Myocyte (in vitro differentiated cells): ENCODE measurements at places on chromosomes 4 and X.

GRCh38 chrX:106564986-106565385, 46.8 kb upstream of the RADX start:
- DNase-seq = no peak

DNA sequence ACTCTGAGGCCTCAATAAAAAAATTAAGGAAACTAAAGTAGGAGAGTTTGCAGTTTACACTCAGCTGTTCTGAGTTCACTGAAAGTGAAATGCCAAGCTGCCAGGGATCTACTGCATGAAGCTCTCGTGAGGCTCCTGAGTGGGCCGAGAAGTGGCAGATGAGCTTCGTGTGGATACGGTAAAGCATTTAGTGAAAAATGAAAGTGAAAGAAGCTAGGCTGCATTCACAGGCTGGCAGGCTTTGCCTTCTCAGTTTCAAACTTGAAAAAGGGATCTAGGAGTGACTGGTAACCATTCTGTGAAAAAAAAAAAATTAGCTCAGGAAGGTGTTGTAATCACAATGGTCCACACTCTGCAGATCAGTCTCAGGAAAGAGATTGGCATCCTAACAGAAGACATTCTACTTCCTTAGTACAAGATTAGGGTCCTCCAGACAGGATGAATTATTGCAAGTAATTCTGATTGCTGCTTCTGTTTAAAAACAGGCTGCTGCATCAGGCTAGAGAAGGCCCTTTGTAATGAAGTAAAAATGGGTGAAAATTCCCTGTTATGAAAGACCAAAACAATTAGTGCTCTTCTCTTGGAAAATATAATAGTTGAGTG, 679.9 kb downstream of the RPA4 start:
- peak; percentile 50 for DNase-seq

GRCh38 chrX:13404364-13404763, 84.5 kb upstream of the ATXN3L start:
- no peak for DNase-seq

DNA sequence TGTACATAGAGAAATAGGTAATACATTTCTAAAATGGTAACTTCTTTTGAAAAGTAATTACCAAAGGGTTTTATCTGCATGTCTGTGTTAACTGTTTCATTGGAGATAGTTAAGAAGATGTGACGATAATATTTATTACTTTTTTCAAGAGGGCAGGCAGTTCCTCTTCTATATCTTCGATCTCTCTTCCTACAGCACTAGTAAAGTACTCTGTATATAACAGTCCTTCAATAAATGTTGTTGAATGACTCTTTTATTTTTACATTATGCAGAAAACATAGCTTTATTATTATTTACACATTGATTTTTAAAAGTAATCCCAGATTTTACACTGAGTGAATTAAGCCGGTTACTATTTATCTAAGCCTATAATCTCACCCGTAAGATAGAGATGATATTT, 51.8 kb downstream of the TMPRSS11E start:
- no peak for DNase-seq

GRCh38 chr4:6625256-6625655, 15.2 kb upstream of the MRFAP1 start:
- DNase-seq = no peak

DNA sequence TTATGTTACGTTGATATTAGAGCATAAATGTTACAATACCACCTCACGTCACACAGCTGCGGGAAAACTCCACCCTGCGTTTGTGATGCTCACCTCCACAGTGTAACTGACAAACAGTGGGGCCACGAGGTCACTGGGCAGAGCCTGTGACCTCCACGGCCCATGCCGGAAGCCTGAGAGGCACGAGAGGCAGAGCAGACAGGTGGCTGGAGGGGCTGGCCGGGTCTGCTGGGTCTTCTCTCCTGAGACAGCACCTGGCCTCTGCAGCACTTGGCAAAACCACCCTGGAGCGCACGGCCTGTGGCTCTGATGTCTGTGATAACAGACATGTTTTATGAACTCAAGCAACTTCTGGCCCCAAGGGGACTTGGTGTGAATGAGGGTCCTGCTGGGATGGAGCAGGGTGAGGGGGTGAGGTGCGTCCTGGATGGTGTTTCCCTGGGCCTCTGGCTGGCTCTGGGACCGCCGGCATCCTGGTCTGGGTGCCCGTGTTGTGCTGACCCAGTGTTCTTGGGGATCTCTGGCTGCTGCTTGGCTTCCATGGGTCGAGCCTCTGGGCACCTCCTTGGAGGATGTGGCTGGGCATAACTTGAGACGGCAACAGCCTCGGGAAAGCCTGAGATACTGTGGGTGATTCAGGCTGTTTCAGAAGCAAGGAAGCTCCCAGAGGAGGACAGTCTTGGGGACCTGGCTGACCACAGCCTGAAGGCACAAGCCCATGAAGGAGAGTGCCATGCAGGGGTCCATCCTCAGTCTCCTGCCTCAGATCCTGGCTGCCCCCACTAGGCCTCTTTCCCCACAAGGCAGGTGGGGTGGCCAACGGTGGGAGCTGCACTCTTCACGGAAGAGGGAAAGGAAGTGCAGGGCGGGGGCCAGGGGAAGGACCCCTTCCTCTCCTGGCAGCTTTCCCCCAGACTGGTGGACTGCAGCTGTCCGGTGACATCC, 19.7 kb downstream of the RNF212 start:
- no peak for DNase-seq

- DNase-seq = no peak
These were observed 75.7 kb downstream of the AGTR2 start for GRCh38 chrX:116246261-116246660.

- no peak for DNase-seq
These were observed 2.9 kb upstream of the GUF1 start for GRCh38 chr4:44675366-44675765.

- DNase-seq = no peak
These were observed 1.5 kb downstream of the MND1 start for GRCh38 chr4:153346031-153346430.

DNA sequence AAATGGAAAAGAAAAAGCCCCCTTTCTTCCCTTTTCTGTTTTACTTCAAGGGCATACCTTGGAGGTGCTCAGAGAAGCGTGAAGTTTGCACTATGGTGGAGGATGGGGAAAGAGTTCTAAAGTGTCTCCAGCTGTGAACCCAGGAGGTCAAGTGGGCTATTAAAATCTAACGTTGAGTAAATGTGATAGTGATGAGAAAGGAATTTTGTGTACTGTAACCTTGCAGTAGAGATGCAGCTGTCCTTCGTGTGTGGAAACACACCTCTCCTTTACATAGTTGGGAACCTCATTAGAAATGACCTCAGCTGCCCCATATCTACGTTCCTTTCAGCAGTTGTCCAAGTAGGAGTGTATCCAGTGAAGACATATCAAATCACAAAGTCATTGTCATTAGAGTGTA, 26.5 kb downstream of the ADH5 start:
- peak; percentile 85 for DNase-seq

DNA sequence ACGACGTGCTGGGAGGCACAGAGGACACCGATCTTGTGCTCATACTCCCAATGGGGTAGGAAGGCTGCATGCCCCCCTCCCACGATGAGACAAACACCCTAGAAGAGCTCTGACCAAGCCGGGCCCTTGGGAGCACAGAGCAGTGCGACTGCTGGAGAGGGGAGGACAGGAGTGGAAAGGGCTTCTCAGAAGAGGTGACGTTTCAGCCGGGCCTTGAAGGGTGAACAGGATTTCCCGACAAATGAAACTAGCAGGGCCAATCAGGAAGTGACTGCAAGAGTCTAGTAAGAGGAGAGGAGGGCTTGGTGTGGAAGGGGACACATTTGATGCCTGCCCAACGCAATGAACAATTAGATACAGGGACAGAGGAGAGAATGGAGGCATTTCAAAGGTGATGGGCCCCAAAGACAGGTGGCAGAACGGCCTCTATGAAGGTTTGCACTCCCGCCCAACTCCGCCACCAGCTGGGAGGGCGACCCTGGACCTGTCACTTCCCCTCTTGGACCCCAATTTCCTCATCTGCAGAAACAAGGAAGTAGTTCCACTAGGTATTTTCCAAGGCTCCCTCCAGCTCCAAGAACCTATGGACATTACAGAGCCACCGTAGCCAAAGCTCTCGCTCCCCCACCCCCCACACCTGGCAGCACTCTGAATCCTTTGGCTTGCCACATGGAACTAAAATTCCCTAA, 3.9 kb downstream of the HCFC1 start:
- no peak for DNase-seq

DNA sequence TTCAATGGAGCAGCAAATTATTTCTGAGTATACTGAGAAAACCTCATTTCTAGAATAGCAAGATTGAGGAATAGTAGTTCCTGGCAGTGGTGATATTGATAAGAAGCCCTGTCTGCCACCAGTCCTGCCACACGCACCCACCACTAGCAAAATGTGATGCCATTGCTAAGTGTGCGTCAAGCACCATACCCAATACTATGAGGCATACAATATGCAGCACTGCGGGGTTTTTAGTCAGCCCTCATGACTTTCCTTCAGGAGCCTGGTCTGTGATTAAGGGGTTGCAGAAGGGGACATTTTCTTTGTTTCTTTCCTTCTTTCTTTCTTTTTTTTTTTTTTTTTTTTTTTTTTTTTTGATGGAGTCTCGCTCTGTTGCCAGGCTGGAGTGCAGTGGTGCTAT, 128.7 kb upstream of the USP38 start:
- DNase-seq = no peak

DNA sequence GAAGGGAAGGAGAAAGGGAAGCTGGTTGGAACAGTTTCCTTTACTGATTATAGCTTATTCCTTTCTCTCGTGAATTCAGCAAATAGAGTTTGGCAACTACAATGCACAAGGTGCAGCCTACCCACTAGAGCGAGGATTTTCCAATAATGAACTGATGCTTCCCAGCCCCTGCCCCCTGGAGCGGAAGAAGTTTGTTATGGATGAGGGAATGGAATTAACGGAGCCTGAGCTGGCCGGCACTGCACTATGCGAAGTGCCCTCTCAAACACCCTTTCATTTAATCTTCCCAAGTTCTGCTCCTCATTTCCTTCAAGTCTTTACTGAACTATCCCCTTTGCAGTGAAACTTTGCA, 42.5 kb upstream of the CBR4 start:
- no peak for DNase-seq

DNA sequence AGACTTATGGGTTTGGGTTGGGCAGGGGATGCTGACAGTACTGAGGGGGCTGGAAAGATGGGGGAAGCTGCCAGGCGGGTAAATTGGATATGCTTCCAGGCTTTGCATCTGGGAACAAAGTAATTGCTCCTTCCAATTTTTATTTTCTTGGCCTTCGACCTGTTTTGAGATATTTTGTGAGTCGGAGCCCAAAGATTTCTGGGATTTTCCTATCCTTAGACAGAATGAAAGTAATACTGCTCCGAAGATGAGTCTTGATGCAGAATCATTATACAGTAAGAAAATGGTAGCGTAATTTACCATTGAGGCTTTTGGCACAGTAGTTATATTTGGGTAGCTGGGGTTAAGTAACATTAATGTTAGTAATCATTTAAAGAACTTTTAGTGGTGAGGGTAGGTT, 1.4 kb downstream of the SMARCA5 start:
- DNase-seq = no peak

- no peak for DNase-seq
These were observed 488.1 kb upstream of the ARX start for GRCh38 chrX:25503826-25504225.

DNA sequence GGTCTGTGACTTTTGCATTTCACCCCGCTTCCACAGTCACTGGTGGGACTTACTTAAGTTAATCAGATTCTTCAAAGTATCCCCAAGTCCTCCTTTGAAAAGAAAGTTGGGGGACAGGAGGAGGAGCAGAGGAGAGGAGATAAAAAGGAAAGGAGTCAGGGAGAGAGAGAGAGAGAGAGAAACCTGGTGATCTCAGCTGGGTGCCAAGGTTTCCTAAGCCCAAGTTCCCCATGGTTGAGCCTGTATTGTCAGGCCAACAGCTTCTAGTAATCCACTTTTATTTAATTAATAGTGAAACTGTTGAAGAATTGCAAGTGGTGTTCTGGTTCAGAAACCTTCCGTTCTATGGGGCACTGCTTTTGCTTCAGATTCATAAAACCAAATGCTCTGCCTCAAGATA, 91.6 kb downstream of the AR start:
- DNase-seq = no peak

DNA sequence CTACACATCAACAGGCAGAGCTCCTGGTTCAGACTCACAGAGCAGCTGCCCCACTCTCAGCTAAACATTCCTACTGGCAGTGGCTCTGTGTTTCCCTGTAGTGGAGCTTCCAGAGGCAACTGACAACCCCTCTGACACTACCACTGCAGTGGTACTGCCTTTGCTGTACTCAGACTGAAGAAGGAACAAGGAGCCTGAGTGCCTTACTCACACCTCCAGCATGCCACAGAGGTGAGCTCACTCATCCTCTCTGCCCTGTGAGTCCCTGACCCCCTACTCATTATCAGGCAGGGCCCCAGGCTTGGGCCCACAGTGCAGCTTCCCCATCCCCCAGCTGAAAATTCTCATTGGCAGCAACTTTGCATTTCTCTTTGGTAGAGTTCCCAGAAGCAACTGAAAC, 240.5 kb upstream of the POF1B start:
- DNase-seq = no peak

DNA sequence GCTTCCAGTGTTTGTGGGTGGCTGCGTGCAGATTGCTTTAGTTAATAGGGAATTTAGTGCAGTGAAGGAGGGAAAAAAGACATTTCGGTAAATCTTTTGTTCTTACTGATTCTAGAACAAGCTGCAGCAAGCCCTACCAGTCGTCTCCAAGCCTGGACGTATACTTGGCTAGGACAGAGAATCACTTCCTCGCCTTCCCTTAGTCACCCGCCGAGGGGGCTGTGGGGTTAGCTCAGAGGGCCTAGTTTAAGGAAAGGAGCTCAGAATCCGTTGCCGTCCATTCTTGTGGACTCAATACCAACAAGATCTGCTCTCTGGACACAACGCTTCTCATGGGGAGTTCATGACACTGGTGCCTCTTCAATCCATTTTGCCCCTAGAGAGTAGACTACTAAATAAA, 36.3 kb upstream of the FAT1 start:
- DNase-seq = no peak

- peak; percentile 16 for DNase-seq
These were observed 179.1 kb upstream of the MAB21L2 start for GRCh38 chr4:150402871-150403272.

DNA sequence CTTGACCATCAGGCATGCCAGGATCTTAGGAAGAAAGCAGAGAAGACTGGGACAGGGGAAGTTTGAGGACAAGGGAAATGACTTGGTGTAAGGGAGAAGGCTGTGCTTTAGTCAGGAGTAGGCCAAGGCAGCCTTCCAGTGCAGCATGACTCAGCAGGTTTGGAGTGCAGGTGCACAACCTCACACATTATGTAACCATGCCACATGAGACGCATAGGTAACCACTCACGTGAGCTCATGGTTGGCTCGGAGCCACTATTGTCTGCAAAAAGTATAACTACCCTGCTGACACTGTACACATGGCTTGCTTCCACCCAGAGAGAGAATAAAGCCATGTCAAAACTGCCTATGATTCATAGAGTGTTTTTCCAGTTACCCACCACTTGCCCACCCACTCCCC, 715.9 kb downstream of the SMARCA1 start:
- no peak for DNase-seq

DNA sequence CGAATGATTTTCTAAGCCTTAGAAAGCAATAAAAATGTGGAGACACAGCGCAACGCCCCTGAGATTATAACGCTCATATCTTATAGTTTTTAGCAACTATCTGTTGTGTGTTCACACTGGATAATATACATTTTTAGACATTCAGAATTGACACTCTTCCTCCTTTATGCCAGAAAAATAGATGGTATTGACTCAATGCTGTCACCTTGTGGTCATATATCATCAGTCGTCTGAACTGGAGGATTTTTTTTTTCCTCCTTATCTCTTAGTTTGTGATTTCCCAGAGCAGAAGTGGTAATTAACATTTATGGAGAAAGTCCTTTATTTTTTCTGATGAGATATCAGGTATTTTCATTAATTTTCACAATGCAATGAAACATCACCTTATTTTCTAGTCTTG, 759.6 kb downstream of the RAB28 start:
- peak; percentile 3 for DNase-seq

- no peak for DNase-seq
These were observed 96.5 kb downstream of the CHRDL1 start for GRCh38 chrX:110699109-110699508.
